ENCODE measurements at places on chromosomes 1 and 21. TPM values are rescaled to one million over a fixed set of nuclear protein-coding genes. Genes with fewer than 3 reads are reported as not detected.

SCNM1 gene
- total RNA-seq: 45.7 TPM

LHX8 gene
- 1.7 TPM for total RNA-seq

AK4 gene
- 23.3 TPM for total RNA-seq

KCNA3 gene
- not detected for total RNA-seq

AADACL3 gene
- not detected for total RNA-seq

AKR7A3 gene
- not detected for total RNA-seq

VSIG8 gene
- 0.06 TPM for total RNA-seq

TESK2 gene
- total RNA-seq: 0.37 TPM

TCEANC2 gene
- total RNA-seq: 2.0 TPM

KCNE2 gene
- total RNA-seq: not detected

TCEA3 gene
- total RNA-seq: not detected

PLA2G4A gene
- 10.9 TPM for total RNA-seq

FCRL2 gene
- not detected for total RNA-seq

BRDT gene
- not detected for total RNA-seq

PEA15 gene
- total RNA-seq: 206 TPM

TMEM54 gene
- total RNA-seq: 41.7 TPM

TEDDM1 gene
- total RNA-seq: not detected

ADAM30 gene
- total RNA-seq: not detected

VWA5B1 gene
- total RNA-seq: not detected

CELA2B gene
- total RNA-seq: not detected

DNAJC16 gene
- total RNA-seq: 4.9 TPM

FHAD1 gene
- 0.68 TPM for total RNA-seq

TMCC2 gene
- total RNA-seq: 3.3 TPM

VWA1 gene
- total RNA-seq: 14.2 TPM

NLRP3 gene
- not detected for total RNA-seq
